Activated effector memory CD4-positive, alpha-beta T cell treated with Interleukin-2 at 50 U/mL for 16 hours (primary cell): ENCODE measurements at places on chromosomes 12 and 14.

- DNase-seq = no peak
These were observed 4.4 kb downstream of the GPR19 start for GRCh38 chr12:12691549-12691948.

- no peak for DNase-seq
These were observed 77.4 kb upstream of the GTF2A1 start for GRCh38 chr14:81298122-81298521.

DNA sequence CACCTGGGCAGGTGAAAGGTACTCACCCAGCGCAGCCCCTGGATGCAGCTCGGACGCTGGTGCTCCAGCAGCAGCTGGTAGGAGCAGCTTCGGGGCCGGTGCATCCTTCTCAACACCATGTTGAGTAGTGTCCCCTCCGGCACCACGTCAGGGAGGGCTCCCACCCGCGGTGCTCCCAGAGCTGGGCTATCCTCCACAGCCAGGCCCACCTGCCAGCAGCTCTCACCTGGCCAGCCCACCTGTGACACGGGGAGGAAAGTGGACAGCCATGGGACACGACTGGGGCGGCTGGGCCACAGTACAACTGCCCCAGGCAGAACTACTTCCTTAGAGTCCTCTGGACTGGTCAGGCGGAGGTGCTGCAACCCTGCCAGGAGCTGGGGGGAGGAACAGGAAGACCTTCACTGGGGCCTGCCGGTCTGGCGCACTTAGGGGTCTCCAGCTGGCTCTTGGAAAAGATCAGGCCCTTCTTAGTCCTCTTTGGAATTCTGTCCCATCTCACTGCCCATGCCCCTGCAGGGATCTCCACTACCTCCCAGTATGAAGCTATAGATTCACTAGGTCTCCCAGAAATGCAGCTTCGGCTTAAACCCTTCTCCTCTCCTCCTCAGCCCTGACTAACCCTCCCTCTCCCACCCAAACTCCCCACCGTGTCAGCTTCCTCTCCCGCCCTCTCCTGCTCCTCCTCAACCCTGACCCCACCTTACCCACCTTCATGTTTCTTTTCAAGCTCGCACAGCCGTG lies 668 bp downstream of the RAPGEF3 start:
- DNase-seq = no peak

GRCh38 chr12:132610051-132610759 lies at the start of gene LRCOL1:
Gene LRCOL1 (minus strand): TSS chr12:132610582. CDS start chr12:132606251, 4,331 bp downstream.
- no peak for DNase-seq

DNA sequence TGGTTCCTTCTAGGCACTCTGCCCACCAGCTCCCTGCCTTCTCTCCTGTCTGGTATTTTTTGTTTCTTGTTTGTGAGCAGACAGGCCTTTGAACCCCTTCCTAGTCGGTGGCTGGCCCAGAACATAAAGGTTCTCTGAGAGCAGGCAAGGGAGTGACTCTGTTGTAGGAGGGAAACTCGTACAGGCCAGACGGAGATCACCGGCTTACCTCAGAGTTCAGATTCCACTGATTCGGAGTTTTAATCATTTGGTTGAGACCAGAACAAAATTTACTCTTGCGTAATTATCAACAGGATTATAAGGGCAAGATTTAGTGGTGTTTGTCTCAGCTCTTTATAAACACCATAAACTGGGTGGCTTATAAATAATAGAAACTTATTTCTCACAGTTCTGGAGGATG lies 128.3 kb downstream of the PLXNC1 start:
- no peak for DNase-seq

GRCh38 chr12:27226407-27226929 lies 17.6 kb upstream of the STK38L start:
- DNase-seq = no peak

- DNase-seq = no peak
These were observed 171.0 kb upstream of the LHX5 start for GRCh38 chr12:113642672-113643071.

DNA sequence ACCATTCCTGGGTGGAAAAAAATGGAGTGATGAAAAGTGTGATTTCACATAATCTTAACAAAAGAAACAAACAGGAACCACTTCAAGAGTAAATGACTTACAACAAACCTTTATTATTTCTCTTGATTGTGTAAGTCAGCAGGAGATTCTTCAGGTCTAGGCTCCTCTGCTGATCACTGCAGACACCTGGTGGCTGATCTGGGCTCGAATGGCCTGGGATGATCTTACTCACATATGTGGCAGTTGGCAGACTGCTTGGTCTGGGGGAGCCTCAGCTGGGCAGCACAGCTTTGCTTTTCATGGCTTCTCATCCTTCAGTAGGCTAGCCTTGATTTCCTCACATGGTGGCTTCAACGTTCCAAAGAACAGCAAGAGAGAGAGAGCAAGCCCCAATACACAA lies 215.4 kb upstream of the PRICKLE1 start:
- no peak for DNase-seq

GRCh38 chr14:77143071-77143470 lies 1.5 kb upstream of the ZDHHC22 start:
- DNase-seq = no peak

DNA sequence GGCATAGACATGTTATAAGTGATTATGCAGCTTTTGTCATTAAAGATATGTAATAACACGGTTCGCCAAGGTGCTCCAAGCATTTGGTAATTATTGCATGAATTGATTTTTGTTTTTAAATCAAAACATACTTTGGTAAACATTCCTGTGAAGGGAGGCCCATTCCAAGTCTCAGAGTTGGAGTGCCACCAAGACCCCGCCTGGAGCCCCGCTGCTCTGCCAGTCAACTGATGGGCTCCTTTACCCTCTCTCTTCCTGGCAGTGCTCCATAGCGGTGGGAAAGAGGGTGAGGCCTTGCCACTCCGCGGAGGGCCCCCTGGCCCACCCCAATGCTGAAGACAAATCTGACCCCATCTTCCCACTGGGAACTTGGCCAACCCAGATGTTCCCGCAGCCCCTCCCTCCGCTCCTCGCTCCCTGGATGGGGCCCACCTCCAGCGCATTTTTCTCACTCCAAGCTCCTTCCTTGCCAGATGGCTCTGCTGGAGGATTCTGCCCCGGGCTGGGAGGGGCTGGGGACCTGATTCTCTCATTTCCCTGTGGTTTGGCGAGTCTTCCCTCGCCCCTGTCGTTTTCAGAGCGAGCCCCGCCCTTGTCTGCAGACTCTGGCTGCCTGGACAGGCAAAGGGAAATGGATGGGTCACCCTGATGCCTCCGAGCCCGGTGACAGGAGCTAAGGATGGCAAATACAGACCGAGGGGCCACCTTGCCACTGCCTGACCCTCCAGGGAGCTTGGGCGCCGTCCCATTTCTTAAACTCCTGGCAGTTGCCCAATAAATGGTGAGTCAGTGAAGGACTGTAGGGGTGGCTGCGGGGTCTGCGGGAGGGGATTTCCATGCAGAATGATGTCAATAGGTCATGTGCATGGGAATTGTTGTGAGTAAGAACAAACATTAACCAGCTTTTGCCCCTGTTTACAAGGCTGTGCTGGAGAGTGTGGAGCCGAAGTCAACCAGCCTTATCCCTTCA lies 9.2 kb upstream of the PAPLN start:
- no peak for DNase-seq

- DNase-seq = no peak
These were observed 16.7 kb downstream of the COL2A1 start for GRCh38 chr12:47987411-47988072.
